ENCODE measurements at places on chromosomes 2 and 18.

- no peak for ATAC-seq
Observed at GRCh38 chr18:72783530-72783929, 84.3 kb downstream of the NETO1 start.

DNA sequence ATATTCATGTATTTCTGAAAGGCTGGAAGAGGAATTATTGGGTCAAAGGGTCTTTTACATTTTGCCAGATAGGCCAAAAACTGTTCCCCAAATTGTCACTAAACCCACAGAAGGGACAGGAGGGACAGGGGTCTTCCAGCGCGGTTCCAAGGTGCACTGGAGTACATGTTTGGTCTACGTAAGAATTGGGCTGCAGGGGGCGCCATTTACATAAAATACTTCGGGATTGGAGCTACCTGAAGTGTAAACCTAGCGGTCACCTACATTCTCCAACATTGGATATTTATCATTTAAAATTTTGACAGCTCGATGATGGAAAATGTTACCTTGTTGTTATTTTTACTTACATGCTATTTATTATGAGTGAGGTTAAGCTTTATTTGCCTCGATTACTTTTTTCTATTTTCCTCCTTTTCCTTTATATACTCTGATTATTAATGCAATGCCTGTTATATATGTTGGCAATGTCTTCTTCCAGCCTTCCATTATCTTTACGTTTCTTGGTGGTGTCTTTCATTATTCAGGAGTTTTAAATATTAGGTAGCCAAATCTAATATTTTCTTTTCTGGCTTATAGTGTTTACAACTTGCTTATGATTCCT, 43.0 kb upstream of the RAB6C start:
- peak; percentile 88 for ATAC-seq

DNA sequence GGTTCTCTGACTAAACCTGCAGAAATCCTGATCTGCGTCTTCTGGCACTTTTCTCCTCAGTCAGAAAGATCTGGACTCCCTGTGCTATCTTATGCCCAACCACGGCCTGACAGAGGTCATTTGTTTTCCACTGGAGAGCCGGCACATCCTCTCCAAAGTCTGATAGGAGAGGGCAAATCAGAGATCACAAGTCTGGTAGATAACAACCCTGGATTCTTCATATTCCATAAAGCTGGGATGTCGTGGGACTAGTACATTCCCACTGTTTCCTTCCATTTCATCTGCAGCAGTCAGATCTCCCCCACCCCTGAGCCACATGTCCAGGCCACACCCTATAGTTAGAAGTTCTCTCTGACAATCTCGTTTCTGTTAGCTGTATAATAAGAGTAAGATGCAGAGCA, 157.0 kb downstream of the MGAT5 start:
- ATAC-seq = peak; percentile 16

DNA sequence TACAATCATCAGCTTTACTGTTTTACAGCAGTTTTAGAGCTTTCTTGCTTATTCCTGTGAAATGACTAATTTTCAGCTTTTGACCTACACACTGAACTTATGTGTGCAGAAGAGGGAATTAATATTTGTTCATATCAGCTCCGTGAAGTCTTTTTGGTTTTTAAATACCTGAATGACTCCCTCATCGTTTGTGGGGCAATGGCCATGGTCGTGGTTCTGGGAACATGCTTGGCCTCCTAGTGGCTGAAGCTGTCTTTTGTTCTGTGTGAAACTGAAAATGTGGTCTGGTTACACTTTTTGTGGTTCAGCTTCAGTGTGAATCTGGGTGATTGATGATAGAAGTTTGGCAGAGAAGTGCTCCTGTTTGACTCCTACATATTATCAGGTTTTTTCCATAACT, 408.1 kb downstream of the THSD7B start:
- peak; percentile 57 for ATAC-seq

DNA sequence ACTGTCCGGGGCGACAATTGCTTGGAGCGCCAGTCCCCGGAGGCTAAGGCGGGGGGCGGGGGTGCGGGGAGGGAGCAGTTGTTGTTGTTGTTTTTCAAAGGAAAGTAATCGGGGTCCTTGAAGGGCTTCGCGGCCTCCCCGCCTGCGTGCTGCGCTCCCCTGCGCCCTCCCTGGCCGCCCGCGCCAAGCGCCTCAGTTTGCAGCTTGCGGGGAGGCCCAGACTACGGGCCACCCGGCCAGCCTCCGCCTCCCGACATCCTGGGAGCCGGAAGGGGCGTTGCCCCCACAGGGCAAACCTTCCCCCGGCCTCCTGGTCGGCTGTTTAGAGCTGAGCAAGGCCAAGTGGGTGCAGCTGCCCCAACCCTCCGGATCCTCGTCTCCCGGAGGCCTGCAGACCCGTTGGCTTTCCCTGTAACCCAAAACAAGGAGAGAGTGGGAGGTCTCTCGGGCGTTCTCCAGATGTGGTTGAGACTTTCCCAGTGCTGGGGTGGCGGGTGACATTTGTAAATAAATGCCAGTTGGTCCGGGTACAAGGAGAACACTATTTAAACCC, 3.7 kb upstream of the SIX3 start:
- ATAC-seq = no peak

DNA sequence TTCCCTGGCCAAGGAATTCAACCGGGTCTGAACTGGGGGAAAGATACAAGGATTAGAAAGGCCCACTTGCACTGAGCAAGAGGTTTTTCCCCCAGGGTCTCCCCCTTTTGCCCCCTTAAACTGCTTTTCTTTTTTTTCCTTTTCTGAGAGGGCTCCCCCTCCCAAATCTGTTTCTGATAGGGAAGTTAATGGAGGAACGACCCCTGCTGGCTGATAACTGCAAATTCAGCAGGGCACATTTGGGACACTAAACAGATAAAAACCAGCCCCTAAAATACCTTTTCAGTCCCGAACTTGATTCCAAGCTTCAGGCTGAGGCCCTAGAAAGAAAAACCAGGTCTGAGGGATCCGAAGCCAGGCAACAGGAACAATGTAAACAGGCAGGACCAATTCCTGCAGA, 1012.4 kb upstream of the CRIM1 start:
- no peak for ATAC-seq

DNA sequence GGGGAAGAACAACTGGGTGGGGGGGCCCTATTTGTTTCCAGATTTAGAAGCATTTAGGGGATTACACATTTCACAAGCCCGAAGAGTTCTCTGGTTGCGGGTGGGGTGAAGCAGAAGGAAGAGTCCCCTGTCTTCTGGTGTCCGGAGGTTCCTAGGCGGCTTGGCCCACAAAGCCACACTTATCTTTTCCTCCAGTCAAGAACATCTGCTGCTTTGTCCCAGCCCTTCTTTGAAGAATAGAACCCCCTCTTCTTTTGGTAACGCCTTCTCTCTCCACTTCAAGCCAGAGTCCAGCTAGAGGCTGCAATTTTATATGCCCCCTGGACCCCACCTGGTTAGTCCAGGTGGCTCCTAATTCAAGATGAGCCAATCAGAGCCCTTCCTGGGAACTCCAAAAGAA, 15.8 kb downstream of the BOLA3 start:
- no peak for ATAC-seq

DNA sequence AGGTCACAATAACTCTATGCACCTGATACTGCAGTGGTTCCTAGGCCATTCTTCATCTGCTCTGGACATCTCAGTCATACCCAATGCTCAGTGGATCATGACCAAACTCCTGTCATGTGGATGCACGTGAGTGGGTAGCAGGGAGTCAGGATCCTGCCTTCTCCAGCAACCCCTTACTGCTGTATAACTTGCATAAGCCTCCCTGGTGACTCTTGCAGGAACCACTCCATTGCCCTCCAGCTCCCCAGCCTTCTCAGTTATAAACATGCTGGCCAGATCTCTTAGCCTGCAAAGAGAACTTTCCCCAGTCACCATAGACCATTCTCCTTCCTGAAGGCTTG, 98.6 kb upstream of the ZNF397 start:
- ATAC-seq = no peak

DNA sequence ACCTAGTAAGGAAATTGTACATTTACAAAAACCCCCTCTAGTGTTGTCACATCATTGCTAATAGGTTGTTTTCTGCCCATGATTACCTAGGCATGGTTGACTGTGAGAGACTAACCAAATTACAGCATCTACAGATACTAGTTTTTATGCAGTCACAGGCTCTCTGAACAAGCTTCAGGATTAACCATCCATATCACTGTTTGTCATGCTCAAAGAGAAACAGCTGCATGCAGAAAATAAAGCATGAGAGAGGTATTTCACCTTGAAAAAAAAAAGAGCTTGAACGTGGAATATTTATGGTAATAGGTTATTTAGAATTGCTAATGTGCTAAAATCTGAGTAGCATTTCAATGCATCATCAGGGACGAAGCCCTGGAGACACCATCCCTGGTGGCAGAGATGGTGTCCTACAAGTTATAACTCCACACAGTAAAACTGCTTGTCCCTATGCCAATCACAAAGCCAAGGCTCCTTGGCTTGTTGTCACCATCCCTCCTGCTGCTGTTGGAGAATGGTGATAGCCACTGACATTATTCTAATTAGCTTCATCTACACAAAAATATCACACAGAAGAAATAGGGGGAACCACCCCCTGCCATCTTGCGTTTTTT, 5.4 kb downstream of the NEB start:
- no peak for ATAC-seq

- ATAC-seq = no peak
Observed at GRCh38 chr2:150989969-150990368, 271.7 kb downstream of the RBM43 start.

- no peak for ATAC-seq
Observed at GRCh38 chr18:10660179-10660884, 134.5 kb downstream of the NAPG start.

GRCh38 chr2:15941871-15942710, 1.7 kb downstream of the MYCN start:
- no peak for ATAC-seq

DNA sequence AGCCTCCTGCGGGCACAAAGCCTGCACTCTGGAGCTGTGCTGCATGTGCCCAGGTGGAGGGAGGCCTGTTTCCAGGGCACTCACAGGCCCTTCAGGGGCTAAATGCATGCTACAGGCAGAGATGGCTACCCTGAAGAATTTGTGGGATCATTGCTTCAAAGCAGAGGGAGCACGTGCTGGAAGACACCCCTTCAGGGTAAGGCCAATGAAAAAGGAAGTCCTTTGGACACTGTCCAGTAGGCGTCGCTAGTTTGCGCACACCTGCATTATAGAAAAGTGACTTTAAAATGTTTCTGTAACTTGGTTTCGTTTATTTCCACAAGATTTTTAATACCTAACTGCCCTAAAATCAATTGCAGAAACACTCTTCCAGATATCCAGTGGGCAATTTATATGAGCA, 325.3 kb downstream of the ZNF516 start:
- ATAC-seq = no peak

- no peak for ATAC-seq
Observed at GRCh38 chr2:202299712-202300111, 34.1 kb downstream of the NOP58 start.

DNA sequence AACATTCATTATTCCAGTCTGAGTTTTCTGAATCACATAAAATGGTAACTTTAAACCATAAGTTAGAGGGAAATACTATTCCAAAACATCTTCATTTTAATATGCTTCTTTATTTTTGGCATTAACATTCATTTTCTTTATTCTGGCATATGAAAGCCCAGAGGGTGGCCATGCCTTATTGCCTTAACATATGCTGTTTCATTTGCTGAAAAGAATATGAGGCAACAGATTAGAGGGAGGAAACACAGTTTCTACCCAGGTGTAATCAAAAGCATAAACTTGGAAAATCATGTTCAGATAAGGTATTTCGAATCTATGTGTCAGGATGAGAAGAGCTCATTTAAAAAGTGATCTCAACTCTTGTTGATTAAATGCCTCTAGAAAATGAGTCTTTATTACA, 379.9 kb upstream of the DSEL start:
- ATAC-seq = no peak

DNA sequence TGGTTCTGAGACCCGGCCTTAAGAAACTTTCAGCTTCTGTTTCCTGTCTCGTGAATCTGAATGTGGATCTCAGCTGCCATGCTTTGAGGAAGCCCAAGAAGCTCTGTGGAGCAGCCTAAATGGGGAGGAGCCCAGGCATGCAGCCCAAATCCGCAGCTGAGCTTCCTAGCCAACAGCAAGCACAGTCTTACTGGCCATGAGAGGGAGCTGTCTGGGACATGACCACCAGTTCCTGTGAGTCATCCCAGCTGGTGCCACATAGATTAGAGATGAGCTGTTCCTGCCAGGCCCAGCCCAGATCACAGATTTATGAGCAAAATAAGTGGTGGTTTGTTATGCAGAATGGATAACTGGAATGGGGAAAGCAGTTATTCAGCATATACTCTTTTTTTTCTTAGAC, 224.4 kb upstream of the APCDD1 start:
- ATAC-seq = peak; percentile 84

GRCh38 chr2:51918113-51918512, 886.2 kb upstream of the NRXN1 start:
- ATAC-seq = peak; percentile 71

- no peak for ATAC-seq
Observed at GRCh38 chr2:233355916-233356315, 1.6 kb downstream of the DGKD start.

DNA sequence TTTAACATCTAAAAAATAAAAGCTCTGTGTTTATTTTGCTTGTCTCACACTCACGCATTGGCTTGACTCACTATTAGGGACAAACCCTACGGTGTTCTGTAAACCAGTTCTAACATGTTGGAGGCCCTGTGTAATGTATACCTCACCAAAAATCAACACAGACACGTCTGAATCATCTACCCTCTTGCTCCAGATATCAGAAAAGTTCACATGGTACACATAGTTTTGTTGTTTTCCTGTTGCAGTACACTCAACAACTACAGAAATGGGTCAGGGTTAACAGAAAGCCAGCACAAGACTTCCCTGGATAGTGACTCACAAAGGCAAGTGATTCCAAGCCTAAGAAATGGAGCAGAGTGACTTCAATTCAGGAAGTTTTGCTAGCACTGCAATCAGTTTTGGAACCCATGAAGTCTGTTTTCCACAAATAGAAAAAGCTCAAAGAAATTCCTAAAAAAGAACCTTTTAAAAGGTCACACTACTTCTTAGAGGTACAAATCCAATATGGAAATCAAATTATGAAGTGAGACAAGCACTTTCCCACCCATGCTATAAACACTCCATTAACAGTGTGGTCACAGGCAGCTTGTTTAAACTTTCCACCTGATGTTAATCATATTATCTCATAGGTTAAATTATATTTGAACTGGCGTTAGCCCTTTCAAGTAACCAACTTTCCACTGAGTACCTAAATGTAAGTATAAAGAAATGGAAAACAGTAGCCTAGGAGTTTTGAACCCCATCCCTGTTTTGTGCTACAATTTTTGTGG, 87.4 kb downstream of the GAREM1 start:
- ATAC-seq = peak; percentile 86

- no peak for ATAC-seq
Observed at GRCh38 chr18:80200171-80200931, 47.0 kb downstream of the PARD6G start.
